Smooth muscle cell of the brain vasculature (primary cell): ENCODE measurements at places on chromosomes 7 and 10.
A peak's percentile ranks its signal among the peaks of the same experiment; 100 is the strongest.

- DNase-seq, result no peak
Observed at GRCh38 chr10:20202337-20202736, 386.1 kb downstream of the PLXDC2 start.

DNA sequence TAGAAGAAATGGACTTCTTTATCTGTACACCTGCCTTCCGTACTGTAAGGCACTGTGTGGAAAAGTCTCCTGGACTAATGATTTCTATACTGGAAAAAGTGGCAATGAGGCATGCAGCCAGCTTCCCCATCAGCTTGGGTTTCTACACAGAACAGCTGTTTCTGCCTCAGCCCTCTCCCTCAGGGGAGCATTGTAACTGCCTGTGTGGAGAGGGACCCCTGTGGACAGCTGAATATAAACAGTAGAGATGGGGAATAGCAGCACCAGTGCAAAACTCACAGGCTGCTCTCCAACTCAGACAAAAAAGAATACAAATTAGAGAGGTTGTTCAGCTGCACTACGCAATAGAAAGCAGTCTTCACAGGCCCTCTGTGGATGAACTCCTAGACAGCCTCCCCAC, 451.3 kb upstream of the MBL2 start:
- peak; percentile 6 for DNase-seq

DNA sequence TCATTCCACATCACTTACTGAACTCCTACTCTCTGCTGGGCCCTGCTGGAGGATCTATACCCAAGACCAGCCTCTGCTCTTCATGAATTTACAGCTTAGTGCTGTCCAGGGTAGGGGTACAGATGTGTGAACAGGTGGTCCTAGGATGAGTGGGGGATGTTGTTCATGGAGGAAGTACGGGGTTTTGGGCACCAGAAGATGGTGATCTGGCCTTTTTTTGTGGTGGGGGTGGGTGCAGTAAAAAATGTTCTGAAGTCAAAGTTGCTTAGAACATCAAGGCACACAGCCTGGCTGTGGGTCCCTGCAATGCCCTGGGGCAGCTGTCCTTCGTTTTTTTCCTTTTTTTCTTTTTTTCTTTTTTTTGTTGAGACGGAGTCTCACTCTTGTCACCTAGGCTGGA, 34.2 kb upstream of the GNA12 start:
- no peak for DNase-seq

DNA sequence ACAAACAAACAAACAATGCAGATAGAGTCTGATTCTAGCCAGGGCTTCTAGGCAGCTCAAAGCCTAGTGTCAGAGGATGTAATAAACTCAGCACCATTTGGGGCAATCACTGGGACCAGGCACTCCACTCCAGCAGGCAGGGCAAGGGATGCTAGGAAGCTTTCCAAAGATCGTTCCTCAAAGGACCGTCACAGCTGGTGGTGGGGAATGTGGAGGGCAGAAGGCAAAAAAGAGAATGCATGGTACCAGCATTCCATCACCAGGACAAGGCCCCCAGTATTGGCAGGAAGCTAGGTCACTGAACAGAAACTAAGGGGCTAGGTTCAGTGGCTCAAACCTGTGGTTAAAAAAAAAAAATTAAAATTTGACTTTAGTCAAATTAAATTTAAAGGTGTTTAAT, 94.2 kb downstream of the CUL2 start:
- no peak for DNase-seq

DNA sequence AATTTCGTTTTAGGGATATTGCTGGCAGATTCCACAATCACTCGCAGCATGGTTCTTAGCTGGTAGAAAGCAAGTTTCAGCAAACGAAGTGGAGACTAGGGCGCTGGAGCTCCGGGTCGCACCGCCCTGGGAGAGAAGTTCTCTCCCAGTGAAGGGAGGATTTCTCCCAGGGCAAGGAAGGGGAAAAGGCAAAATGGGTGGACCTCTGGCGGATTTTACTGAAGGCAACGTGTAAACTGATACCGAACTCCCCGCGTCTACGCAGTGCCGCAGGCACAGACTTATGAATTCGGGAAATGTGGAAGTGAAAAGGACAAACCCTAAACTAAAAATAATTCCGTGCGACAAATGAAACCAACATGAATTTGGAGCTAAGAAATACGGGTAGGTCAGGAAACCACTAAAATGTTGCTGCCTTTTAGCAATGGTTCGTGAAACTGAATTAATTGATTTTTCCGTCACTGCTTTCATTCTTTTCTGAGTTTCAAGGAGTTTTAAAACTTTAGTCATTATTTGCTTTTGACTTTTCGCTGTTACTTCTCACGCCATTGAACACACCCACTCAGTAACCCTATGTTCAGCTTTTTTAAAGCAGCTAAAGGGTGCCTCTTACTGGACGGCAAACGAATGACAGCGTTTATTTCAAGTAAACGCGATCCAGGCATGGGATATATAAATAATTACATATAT, at the start of gene MYOF:
Gene MYOF, minus strand, starts transcription at position 190 of the 690 bp plus-strand sequence. Its CDS starts 140 bp downstream, at position 50.
- peak; percentile 79 for DNase-seq

GRCh38 chr7:11175887-11176286, 202.2 kb downstream of the PHF14 start:
- no peak for DNase-seq

- no peak for DNase-seq
Observed at GRCh38 chr7:34155220-34155908, 250.0 kb downstream of the BMPER start.

- DNase-seq, result no peak
Observed at GRCh38 chr7:141860207-141860606, 18.9 kb upstream of the PRSS37 start.

DNA sequence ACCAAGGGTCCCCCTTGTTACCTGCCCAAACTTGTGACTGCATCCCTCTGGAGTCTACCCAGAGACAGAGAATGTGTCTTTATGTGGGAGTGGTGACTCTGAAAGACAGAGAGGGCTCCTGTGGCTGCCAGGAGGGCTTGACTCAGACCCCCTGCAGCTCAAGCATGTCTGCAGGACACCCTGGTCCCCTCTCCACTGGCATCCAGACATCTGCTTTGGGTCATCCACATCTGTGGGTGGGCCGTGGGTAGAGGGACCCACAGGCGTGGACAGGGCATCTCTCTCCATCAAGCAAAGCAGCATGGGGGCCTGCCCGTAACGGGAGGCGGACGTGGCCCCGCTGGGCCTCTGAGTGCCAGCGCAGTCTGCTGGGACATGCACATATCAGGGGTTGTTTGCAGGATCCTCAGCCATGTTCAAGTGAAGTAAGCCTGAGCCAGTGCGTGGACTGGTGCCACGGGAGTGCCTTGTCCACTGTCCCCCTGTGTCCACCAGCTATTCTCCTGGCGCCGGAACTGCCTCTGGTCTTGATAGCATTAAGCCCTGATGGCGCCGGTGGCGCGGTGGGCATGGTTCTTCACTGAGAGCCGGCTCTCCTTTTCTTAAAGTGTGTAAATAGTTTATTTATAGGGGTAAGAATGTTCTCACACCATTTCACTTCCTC, 19.4 kb upstream of the SH2D4B start:
- DNase-seq, result no peak

DNA sequence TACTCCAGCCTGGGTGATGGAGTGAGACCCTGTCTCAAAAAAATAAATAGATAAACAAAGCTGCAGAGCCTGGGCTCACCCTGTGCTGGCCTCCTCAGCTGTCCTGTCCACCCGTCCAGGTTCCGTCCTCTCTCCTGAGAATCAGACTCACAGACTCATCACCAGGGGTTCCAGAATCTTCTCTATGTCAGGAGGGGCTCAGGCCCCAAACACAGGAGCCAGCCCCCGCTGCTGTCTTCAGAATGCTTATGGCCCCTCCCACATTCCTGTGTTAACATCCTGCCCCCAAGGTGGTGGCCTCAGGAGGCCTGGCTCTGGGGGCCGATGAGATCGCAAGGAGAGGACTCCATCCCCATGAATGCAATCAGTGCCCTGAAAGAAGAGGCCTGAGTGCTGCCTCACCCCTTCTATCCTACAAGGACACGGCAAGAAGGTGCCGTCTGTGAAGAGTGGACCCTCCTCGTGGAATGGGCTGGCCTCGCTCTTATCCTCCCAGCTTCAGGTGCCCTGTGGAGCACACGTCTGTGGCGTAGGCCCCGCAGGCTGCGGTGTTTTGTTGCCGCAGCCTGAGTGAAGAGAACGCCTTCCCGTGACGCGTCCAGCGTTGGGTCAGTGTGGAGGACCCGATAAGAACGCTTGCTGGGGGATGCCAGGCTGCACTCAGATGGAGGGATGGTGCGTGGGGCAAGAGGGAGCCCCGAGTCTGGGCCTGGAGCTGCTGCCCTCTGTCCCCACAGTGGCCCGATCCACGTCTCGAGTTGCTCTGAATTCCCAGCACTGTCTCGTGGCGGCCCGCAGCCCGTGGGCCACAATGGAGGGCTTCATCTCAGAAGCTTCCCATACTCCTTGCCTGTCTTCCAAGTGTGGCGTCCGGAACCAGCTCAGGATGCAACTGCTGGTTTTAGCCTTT, 77.1 kb downstream of the INPP5A start:
- no peak for DNase-seq

GRCh38 chr10:129366450-129366849, 100.6 kb upstream of the MGMT start:
- no peak for DNase-seq

- DNase-seq, result no peak
Observed at GRCh38 chr10:10803278-10803677, 214.4 kb upstream of the CELF2 start.

- no peak for DNase-seq
Observed at GRCh38 chr10:70589762-70590654, 12.5 kb downstream of the PRF1 start.
